ENCODE measurements at places on chromosomes 7 and 10.

- DNase-seq = no peak
Observed at GRCh38 chr7:157384301-157384700, 47.5 kb downstream of the DNAJB6 start.

DNA sequence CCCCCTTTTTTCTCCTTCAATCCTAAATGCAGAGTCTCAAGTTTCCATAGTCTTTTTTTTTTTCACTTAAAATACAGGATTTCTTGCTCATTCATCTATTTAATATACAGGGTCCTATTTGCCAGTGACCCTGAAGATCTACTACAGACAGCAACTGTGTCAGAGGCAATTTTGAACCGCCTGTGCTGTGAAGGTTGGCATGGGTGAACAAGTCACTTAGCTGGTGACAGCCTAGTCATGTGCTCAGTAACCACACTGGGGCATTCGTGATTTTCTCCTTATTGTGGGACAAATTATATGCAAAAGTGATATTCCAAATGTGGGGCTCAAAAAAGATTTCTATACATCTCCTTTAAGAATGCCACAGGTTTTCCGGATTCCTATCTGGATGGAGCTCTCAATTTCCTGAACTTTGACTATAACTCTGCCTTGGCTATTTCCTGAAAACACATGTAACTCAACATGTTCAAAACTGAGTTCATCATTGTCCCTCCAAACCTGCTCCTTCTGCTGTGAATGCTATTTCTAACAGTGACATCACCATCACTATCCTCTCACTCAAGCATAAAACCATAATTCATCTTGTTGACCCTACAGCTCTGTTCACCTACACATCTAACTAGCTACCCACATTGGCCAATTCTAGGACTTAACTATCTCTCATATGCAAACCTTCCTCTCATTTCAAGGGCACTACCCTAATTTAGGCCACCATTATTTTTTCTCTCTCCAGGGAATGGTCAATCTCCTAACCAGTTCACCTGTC lies 36.7 kb downstream of the CDK6 start:
- no peak for DNase-seq

DNA sequence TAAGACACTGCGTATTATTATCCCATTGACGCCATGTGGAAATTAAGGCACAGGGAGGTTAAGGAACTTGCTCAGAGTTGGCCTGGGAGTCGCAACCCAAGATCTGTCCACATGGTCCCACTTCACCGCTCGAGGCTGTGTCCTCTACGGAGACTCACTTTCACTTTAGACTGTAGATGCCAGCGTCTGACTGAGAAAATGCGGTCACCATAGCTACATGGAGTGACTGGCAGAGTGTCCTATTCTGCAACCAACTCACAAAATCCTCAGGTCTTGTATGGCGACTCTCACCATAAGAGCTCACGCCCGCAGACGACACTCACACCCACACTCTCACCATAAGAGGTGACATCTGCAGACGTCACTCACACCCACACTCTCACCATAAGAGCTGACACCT lies 257.9 kb downstream of the PTPRN2 start:
- DNase-seq = no peak

- DNase-seq = no peak
Observed at GRCh38 chr7:111041577-111041976, 49.4 kb upstream of the LRRN3 start.

- DNase-seq = peak; percentile 33
Observed at GRCh38 chr7:140810830-140811556, 113.7 kb downstream of the BRAF start.

GRCh38 chr7:46478046-46478445 lies 557.0 kb upstream of the IGFBP3 start:
- DNase-seq = no peak

DNA sequence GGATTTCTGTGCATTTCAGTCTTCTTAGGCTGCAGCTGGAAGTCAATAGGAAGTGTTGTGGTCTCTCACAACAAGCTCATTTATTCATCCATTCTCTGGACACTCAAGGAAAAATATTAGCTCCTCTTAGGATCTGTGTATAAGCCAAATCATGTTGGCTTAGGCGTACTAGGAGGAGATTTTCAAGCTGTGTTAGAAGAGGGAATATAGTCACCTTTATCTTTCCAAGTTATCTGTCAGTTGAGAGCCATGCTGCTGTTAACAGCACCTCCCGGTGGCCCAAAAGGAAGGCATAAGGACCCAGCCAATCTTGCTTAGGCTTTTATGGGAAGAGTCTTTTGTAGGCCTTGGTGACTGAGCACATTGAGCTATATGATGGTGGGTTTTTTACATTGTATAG lies 220.0 kb downstream of the LRMDA start:
- DNase-seq = no peak

Measured in progenitor cell of endocrine pancreas (in vitro differentiated cells).